Hair follicular keratinocyte (primary cell): ENCODE measurements at places on chromosomes 5 and 9. TPM values are rescaled to one million over a fixed set of nuclear protein-coding genes. Genes with fewer than 3 reads are reported as not detected.

The CXXC5 gene
- 4.2 and 4.9 TPM in 2 replicates for total RNA-seq

The PCDHB14 gene
- total RNA-seq = 0.04 TPM in 1 of 2 replicates, not detected in the other

The STPG3 gene
- not detected in 2 replicates for total RNA-seq

The PRPF4 gene
- total RNA-seq = 26.9 and 38.5 TPM in 2 replicates

The CKMT2 gene
- not detected in 2 replicates for total RNA-seq

The SPINK7 gene
- 0.47 TPM in 1 of 2 replicates, not detected in the other for total RNA-seq

The SOHLH1 gene
- total RNA-seq = not detected in 2 replicates

The ZBTB26 gene
- total RNA-seq = 0.47 and 1.2 TPM in 2 replicates

The OBP2B gene
- not detected in 2 replicates for total RNA-seq

The RFX3 gene
- 1.0 and 1.1 TPM in 2 replicates for total RNA-seq

The ZNF618 gene
- 4.8 and 6.1 TPM in 2 replicates for total RNA-seq

The ZNF366 gene
- not detected in 2 replicates for total RNA-seq

The SVEP1 gene
- total RNA-seq = 0.04 and 1.6 TPM in 2 replicates

The RNF208 gene
- total RNA-seq = 0.23 TPM in 1 of 2 replicates, not detected in the other

The OR1L4 gene
- total RNA-seq = not detected in 2 replicates

The PRRX2 gene
- total RNA-seq = not detected in 2 replicates

The LCN12 gene
- total RNA-seq = not detected in 2 replicates

The ANKRD18B gene
- total RNA-seq = 1.8 and 1.9 TPM in 2 replicates

The IL31RA gene
- 5.4 and 16.1 TPM in 2 replicates for total RNA-seq

The SPRY4 gene
- total RNA-seq = 19.8 and 38.7 TPM in 2 replicates

The CCDC192 gene
- not detected in 2 replicates for total RNA-seq

The PCDHB5 gene
- not detected in 2 replicates for total RNA-seq

The NKD2 gene
- 0.47 TPM in 1 of 2 replicates, not detected in the other for total RNA-seq

The EDIL3 gene
- total RNA-seq = under 0.01 and 0.30 TPM in 2 replicates

The ENTR1 gene
- total RNA-seq = 48.7 and 61.1 TPM in 2 replicates

The MLLT3 gene
- 7.4 and 14.7 TPM in 2 replicates for total RNA-seq

The IDNK gene
- 2.3 and 3.3 TPM in 2 replicates for total RNA-seq

The ADAMTS19 gene
- total RNA-seq = 0.04 TPM in 1 of 2 replicates, not detected in the other

The LECT2 gene
- not detected in 2 replicates for total RNA-seq

The GNA14 gene
- total RNA-seq = not detected in 2 replicates

The MRPL50 gene
- 10.5 and 11.5 TPM in 2 replicates for total RNA-seq

The CCL21 gene
- 0.31 TPM in 1 of 2 replicates, not detected in the other for total RNA-seq

The SNX24 gene
- total RNA-seq = 18.7 and 22.4 TPM in 2 replicates

The CAMK2A gene
- total RNA-seq = under 0.01 and 0.08 TPM in 2 replicates

The SOX30 gene
- not detected in 2 replicates for total RNA-seq

The DMRT3 gene
- not detected in 2 replicates for total RNA-seq

The PCSK5 gene
- 0.34 and 1.1 TPM in 2 replicates for total RNA-seq

The ECSCR gene
- not detected in 2 replicates for total RNA-seq

The PLAC8L1 gene
- total RNA-seq = 0.23 TPM in 1 of 2 replicates, not detected in the other

The C7 gene
- 1.6 TPM in 1 of 2 replicates, not detected in the other for total RNA-seq

The PCDHGA7 gene
- total RNA-seq = 0.11 and 0.86 TPM in 2 replicates

The KIF4B gene
- not detected in 2 replicates for total RNA-seq

The CACNA1B gene
- under 0.01 TPM in 1 of 2 replicates, not detected in the other for total RNA-seq

The SLC22A4 gene
- 1.2 and 2.2 TPM in 2 replicates for total RNA-seq

The IRGM gene
- not detected in 2 replicates for total RNA-seq

The CNTNAP3B gene
- 1.4 and 3.5 TPM in 2 replicates for total RNA-seq

The TMEM167A gene
- total RNA-seq = 29.4 and 39.1 TPM in 2 replicates

The KIAA0825 gene
- total RNA-seq = 1.4 and 1.6 TPM in 2 replicates

The GZMA gene
- not detected in 2 replicates for total RNA-seq

The TLR4 gene
- not detected in 2 replicates for total RNA-seq
